ENCODE measurements at places on chromosomes 12 and 14. TPM values are rescaled to one million over a fixed set of nuclear protein-coding genes. Genes with fewer than 3 reads are reported as not detected.

PLEKHH1 gene
- 7.3 TPM for total RNA-seq

TTC8 gene
- 23.6 TPM for total RNA-seq

GRCh38 chr12:45725631-45726602 lies 3.6 kb upstream of the ARID2 start:
- DNase-seq: peak; percentile 46

- DNase-seq: no peak
Measured at GRCh38 chr12:119302451-119303080, 32.0 kb upstream of the CCDC60 start.

TMEM132C gene
- total RNA-seq: not detected

DNA sequence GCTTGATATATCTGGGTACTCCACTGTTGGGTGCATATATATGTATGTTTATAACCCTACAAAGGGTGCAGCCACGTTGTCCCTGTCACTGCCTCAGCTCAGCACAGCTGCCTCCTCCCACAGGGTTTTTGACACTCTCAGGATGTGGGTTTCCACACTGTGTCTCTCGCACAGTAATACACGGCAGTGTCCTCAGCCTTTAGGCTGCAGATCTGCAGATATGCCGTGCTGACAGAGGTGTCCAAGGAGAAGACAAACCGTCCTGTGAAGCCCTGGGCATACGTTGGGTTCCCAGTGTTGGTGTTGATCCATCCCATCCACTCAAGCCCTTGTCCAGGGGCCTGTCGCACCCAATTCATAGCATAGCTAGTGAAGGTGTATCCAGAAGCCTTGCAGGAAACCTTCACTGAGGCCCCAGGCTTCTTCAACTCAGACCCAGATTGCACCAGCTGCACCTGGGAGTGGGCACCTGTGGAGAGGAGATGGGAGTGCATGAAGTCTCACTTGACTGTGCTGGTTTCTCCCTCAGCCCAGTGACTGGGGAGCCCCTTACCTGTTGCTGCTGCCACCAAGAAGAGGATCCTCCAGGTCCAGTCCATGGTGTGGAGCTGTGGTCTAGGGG lies 498.7 kb downstream of the TMEM121 start:
- no peak for DNase-seq

DNA sequence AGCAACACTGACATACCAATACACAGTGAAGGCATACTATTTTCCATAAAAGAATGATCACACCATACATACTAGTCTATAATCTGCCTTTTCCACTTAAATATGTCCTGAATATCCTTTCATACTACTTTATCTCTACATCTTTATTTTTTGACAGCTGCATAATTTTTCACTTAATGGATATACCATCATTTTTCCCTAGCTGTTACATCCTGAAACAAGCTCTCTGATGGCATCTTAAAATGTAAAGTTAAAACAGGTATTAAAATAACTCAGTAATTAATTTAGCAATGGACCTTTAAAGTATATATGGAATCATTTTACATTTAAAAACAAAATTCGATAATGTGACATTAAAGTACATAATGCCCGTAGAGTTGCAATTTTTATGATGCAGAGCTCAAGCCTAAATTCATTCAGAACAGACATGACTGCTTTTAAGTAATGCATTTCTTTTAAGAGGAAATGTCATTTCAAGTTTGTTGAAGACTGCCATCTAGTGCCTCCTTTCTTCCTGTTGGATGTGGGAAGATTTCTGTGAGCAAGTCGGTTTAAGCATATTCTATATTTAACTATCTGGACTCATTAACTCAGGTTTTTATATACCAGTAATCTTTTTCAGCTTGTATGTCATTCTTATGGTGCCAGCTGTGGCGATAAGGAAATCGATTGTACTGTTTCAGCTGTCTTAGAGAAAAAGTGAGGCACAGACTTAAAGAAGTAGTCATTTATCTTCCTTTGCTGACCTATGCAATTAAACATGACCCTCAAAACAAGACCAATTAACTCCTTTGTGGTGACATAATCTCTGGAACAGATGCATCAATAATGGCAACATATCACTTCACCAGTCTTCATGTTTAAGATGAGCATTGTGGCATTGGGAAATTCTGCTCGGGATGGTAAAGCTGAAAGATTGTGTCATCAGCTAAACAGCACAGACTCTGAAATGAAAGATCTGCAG lies 20.3 kb downstream of the PRICKLE1 start:
- DNase-seq: peak; percentile 87

DNA sequence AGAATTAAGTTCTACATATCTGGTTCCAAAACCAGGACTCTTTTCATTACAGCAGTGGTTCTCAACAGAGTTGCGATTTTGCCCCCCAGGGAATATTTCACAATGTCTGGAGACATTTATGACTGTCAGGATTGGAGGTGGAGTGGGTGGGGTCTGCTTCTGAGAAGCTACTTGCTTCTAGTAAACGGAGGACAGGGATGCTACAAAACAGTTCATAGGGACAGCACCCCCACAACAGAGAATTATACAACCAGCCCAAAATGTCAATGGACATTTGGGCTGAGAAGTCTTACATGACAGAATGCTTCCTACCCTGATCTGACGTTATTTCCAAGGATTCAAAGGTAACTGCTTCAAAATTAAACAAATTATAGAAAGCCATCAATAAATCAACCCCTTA lies 739 bp upstream of the SPATA7 start:
- peak; percentile 3 for DNase-seq

- DNase-seq: peak; percentile 96
Measured at GRCh38 chr14:65225299-65226159, 123.2 kb upstream of the MAX start.

SLC22A17 gene
- 1.2 TPM for total RNA-seq

DNA sequence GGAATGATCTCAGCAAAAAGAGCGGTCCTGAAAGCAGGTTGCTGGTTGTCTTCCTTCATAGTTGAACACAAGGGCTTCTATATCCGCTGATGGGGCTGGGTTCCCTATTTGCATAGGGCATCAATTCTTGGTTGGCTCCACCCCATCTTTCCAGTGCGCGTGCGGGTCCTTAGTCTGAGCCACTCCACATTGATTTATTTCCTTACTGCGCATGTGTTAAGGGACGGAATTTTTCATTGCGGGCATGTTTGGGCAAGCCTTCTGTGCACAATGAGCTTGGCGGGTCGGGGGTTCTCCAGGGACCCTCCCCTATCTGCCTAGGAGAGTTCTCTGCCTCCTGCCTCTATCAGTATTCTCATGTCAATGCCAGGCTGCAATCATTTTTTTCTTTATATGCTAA lies 21.2 kb upstream of the DLGAP5 start:
- DNase-seq: no peak

- no peak for DNase-seq
Measured at GRCh38 chr12:131448254-131448795, 262.6 kb upstream of the SFSWAP start.

DNA sequence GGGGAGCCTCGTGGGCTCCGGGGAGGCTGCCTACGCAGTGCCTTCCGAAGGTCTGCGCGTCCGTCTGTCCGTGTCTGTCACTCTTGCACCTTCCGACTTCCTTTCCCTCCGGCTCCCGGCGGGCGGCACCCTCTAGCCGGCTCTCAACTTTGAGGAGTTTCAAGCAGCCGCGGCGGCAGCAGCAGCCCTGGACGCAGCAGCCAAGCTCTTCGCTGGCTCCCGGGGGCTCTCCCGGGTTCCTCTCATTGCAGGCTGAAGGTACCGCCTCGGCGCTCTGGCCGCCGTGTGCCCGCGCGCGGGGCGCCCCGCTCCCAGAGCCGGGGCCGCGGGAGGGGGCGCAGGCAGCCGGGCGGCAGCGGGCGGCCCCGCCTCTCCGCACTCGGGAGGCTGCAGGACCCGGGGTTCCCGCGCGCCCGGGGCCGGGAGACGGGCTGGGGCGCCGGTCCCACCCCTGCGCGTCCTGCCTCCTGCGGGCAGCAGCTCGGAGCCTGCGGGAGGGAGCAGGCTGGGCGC lies at the start of the genes AMIGO2 and PCED1B:
TSS of gene AMIGO2 (minus strand) at position 492 of the 513 bp plus-strand sequence. CDS start 957 bp downstream, outside the sequence.
TSS of gene PCED1B (plus strand) at position 154 of the 513 bp plus-strand sequence. CDS start 155,443 bp downstream, outside the sequence.
- peak; percentile 53 for DNase-seq

CLEC2B gene
- 0.52 TPM for total RNA-seq

- no peak for DNase-seq
Measured at GRCh38 chr14:104224506-104225277, 86.3 kb downstream of the KIF26A start.

GATC gene
- total RNA-seq: 32.0 TPM

PCED1B gene
- 3.5 TPM for total RNA-seq

GRCh38 chr12:46470975-46471374 lies 98.4 kb upstream of the SLC38A2 start:
- DNase-seq: no peak

DNA sequence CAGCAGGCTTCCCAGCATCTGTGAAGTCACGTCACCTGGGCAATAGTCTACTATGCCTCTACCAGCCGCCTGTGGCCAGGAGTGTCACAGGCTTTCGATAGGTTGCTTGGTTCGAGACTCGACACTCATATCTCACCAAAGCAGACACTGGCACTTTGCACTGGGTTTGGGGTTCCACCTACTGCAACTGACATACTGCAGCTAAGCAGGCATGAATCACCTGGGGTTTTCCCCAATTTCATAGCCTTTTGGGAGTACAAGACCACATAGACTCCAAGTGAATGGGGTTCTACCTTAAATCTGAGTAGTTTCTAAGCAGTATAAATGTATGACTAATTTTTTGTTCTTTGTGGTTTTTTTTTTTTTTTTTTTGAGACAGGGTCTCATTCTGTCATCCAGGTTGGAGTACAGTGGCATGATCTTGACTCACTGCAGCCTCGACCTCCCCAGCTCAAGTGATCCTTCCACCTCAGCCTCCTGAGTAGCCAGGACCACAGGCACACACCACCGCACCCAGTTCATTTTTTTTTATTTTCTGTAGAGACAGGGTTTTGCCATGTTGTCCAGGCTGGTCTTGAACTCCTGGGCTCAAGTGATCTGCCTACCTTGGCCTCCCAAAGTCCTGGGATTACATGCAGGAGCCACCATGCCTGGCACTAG lies 32.1 kb downstream of the DMAC2L start:
- peak; percentile 70 for DNase-seq

DNA sequence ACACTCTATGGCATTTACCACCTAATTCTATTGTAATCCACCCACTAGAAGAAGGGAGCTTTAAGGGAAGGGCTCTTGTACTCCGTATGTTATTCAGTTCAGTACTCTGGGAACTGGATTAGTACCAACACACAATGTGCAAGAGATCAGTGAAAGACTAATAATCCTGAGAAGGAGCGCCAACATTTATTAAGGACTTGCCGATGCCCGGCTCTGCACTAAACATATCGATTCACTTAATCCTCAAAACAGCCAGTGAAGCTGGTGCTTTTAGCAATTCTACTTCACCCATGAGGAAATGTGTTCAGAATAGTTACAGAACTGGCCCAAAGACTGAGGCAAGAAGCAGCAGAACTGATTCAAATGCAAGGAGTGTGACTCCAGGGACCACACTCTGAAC lies 80.9 kb downstream of the RPS6KA5 start:
- DNase-seq: no peak

FBRSL1 gene
- total RNA-seq: 2.6 TPM

GRCh38 chr12:71533703-71534102 lies 94.1 kb downstream of the LGR5 start:
- DNase-seq: no peak

DNA sequence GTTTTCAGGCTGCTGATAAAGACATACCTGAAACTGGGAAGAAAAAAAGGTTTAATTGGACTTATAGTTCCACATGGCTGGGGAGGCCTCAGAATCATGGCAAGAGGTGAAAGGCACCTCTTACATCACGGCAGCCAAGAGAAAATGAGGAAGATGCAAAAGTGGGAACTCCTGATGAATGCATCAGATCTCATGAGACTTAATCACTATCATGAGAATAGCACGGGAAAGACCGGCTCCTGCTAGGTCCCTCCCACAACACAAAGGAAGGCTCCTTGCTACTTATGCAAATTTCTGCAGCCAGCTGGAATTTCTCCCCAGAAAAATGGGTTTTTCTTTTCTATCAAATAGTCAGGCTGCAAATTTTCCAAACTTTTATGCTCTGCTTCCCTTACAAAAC lies 174.1 kb upstream of the RMST start:
- no peak for DNase-seq

PSMC1 gene
- total RNA-seq: 168 TPM

CPNE6 gene
- not detected for total RNA-seq

ATL1 gene
- 10.8 TPM for total RNA-seq

- DNase-seq: peak; percentile 55
Measured at GRCh38 chr14:58131386-58131785, 20.6 kb downstream of the ARMH4 start.

GRCh38 chr14:65993103-65993502 lies 493.1 kb upstream of the CCDC196 start:
- DNase-seq: no peak

CD163L1 gene
- total RNA-seq: 0.10 TPM

ERG28 gene
- 6.9 TPM for total RNA-seq

PPP4R4 gene
- total RNA-seq: 3.3 TPM

DNA sequence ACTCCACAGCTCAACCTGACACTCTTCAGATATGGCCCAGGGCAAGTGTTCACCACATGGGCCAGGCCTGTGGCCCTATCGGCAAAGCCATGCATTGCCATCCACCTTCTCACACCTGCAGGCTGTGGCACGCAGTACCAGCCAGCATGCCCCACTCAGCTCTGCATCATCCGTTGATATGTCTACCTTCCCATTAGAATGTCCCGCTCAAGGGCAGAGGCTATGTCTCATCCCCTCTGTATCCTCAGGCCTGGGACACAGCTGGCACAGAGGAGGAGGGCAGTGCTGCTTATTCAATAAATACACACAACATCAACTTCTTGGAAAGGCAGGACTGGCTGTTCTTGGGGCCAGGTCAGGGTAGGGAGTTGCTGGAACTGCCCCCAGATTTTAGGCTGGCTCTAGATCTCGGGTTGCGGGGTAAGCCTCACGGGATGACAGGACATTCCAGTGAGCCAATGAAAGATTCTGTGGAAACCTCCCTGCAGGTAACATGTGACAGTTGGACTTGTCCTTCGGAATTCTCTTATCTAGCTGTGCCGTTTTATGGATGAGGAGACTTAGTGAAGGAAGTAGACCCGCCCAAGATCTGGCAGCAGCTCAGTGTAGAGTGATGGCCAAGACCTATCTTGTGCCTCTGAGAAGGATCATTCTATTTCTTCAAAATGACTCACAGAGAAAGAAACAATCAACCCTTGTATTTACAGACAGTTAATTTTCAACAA lies 25.6 kb downstream of the SYNE3 start:
- DNase-seq: peak; percentile 70

GRCh38 chr12:47270782-47271664 lies 191.3 kb upstream of the AMIGO2 start:
- peak; percentile 98 for DNase-seq

- DNase-seq: no peak
Measured at GRCh38 chr12:19895246-19896020, 456.1 kb downstream of the AEBP2 start.

- no peak for DNase-seq
Measured at GRCh38 chr12:9367201-9367600, 159.0 kb upstream of the PZP start.

DNA sequence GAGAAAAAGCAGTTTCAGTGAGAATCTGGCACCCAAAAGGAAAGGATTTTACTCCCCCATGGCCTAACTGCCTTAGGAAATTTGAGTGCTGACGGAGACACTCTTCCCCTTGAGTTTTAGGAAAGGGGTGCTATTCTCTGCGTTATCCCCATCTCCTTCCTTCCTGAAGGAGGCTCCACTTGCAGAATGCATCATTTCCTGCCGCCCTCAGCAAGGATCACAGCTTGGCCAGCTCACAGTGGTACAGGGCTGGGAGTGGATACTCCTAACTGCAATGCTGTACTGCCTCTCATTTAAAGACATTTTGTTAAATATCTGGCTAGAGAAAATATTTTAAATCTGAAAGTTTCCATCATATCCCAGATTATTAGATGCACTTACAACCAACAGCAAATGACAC lies 33.0 kb downstream of the RDH12 start:
- DNase-seq: no peak

- DNase-seq: peak; percentile 73
Measured at GRCh38 chr14:71665157-71665556, 267.1 kb upstream of the RGS6 start.
